ENCODE measurements at places on chromosomes 1 and 21.

- no peaks in the 10 kb centered on the region for H3K27me3 ChIP-seq
- no peak overlapping the region for H3K27ac ChIP-seq
- no peak overlapping the region for H3K4me3 ChIP-seq
- H3K4me1 ChIP-seq: peaks cover 3% of the 10 kb centered on the region
- H3K36me3 ChIP-seq: no peaks in the 10 kb centered on the region
- no peak for DNase-seq
These were observed 39.8 kb upstream of the C1orf53 start for GRCh38 chr1:197862671-197863070.

GRCh38 chr1:89894210-89895201 lies 73.7 kb downstream of the LRRC8D start:
- DNase-seq: no peak
- no peak overlapping the region for H3K4me3 ChIP-seq
- peaks cover 4% of the 10 kb centered on the region for H3K4me1 ChIP-seq
- H3K36me3 ChIP-seq: no peaks in the 10 kb centered on the region
- H3K27ac ChIP-seq: no peak overlapping the region

DNA sequence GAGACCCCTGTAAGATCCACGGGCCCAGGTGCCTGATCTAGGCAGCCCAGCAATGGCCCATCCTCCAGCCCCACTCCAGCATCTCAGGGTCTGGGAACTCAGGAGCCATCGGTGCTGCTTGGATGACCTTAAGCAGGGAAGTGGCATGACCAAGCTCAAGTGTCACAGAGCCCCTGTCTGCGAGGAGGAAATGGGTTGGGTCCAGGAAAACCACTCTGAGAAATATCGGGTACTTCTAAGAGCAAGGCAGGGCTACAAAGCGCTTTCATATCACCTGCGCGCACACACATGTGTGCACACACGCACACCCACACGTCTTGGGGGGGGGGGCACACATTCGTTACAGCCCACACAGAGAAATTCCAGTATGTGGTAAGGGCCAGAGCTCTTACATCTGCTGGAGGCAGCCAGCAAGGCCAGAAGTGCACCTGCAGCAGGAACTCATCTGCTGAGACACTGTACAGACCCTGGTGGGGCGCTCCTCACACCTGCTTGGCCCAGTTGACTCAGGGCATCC lies 32.6 kb upstream of the SPOCD1 start:
- no peaks in the 10 kb centered on the region for H3K36me3 ChIP-seq
- no peak overlapping the region for H3K27ac ChIP-seq
- H3K4me3 ChIP-seq: no peak overlapping the region
- DNase-seq: no peak
- no peaks in the 10 kb centered on the region for H3K4me1 ChIP-seq

- H3K4me1 ChIP-seq: peaks cover 12% of the 10 kb centered on the region
- H3K36me3 ChIP-seq: no peaks in the 10 kb centered on the region
- peaks cover 96% of the 10 kb centered on the region for H3K27me3 ChIP-seq
- peak overlapping the region; percentile 59 for H3K4me3 ChIP-seq
- peak; percentile 38 for DNase-seq
- H3K27ac ChIP-seq: no peak overlapping the region
These were observed 450 bp downstream of the S100A10 start for GRCh38 chr1:151993084-151993733.

- H3K36me3 ChIP-seq: no peaks in the 10 kb centered on the region
- no peaks in the 10 kb centered on the region for H3K27me3 ChIP-seq
- H3K27ac ChIP-seq: no peak overlapping the region
- H3K4me3 ChIP-seq: no peak overlapping the region
- DNase-seq: no peak
- no peaks in the 10 kb centered on the region for H3K4me1 ChIP-seq
These were observed 17.5 kb upstream of the IFFO2 start for GRCh38 chr1:18974005-18974404.

DNA sequence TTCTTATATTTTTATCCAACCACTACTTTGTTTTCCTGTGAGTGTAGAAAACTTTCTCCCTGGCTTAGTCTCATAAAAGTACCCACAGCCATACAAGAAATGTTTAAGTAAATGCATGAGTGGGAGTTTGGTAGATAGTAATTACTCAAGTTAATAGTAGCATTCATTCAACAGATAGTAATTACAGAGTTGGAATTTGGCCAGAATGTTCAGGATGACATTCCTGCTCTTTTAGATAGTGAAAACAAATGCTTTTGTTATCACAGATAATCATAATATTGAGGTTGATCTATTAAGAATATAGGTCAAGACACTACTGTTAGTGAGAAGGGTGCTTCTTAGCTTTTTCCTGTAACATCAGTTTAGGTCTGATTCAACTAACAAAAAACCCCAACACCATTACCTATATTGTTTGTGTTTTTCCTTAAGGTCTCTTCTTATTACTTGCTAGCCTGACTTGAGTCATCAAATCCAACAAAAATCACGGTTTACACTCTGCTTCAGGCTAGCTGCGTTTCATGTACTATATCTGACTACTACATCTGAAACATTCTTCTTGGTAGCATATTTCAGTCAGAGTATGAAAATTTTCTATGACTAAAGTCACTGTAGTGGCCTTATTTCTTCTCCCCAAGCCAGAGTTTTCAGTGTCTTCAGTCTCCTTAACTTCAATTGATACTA lies 163.7 kb downstream of the HS2ST1 start:
- no peak overlapping the region for H3K27ac ChIP-seq
- no peak overlapping the region for H3K4me3 ChIP-seq
- DNase-seq: no peak

GRCh38 chr1:10389271-10389973 lies 9.4 kb upstream of the PGD start:
- DNase-seq: no peak
- H3K36me3 ChIP-seq: no peaks in the 10 kb centered on the region
- peak overlapping the region; percentile 71 for H3K27ac ChIP-seq
- no peaks in the 10 kb centered on the region for H3K27me3 ChIP-seq
- H3K4me1 ChIP-seq: peaks cover 15% of the 10 kb centered on the region

GRCh38 chr1:30637183-30637980 lies 86.0 kb downstream of the MATN1 start:
- no peak for DNase-seq
- H3K4me3 ChIP-seq: no peak overlapping the region
- H3K27ac ChIP-seq: no peak overlapping the region
- H3K4me1 ChIP-seq: no peaks in the 10 kb centered on the region

GRCh38 chr1:119811387-119811786 lies at the start of gene REG4:
Gene REG4 (minus strand): TSS chr1:119811460. CDS start chr1:119808769, 2,691 bp downstream.
- H3K4me3 ChIP-seq: no peak within 1 kb of the TSS
- H3K4me1 ChIP-seq: no peaks in the 10 kb centered on the region
- no peaks in the 10 kb centered on the region for H3K27me3 ChIP-seq
- H3K27ac ChIP-seq: no peak within 1 kb of the TSS
- no peaks in the 10 kb centered on the region for H3K36me3 ChIP-seq

DNA sequence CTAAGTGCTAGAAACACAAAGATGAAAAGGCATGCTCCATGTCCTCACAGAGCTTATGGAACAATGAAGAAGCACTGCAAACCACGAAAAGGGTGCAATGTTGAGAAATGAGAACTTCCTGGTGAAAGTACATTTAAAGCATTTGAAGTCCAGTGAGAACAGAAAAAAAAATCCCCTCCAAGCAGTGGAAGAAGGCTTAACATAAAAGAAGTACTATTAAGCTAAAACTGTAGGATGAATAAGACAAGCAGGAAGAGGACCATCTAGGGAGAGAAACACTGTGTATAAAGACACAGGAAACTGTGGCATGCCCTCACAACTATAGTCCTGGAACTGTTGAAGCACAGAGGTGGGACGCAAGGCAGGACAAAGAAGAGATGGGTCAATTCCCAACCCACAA lies 10.0 kb downstream of the TP53BP2 start:
- H3K4me1 ChIP-seq: peaks cover 38% of the 10 kb centered on the region
- no peak for DNase-seq
- no peak overlapping the region for H3K4me3 ChIP-seq
- no peaks in the 10 kb centered on the region for H3K36me3 ChIP-seq
